ENCODE measurements at places on chromosomes 16 and 17. TPM values are rescaled to one million over a fixed set of nuclear protein-coding genes. Genes with fewer than 3 reads are reported as not detected.

DNA sequence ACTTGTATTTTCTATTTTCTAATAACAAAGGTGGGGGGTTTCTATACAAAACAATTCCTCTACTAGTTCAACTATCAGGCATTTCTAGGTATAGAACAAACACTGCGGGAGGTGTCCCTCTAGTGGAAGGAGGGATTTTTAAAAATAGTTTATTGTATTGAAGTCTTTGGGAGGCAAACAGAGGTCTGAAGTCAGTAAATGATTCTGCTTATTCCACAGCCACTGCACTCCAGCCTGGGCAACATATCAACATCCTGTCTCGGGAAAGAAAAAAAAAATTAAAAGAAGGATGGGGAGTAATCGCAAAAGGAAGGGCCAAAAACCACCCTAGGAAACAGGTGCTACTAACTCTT, 648 bp upstream of the ERCC4 start:
- DNase-seq = peak; percentile 70

EVI2A gene
- total RNA-seq = 0.89 TPM

LRRC75A gene
- total RNA-seq = 0.13 TPM

DNA sequence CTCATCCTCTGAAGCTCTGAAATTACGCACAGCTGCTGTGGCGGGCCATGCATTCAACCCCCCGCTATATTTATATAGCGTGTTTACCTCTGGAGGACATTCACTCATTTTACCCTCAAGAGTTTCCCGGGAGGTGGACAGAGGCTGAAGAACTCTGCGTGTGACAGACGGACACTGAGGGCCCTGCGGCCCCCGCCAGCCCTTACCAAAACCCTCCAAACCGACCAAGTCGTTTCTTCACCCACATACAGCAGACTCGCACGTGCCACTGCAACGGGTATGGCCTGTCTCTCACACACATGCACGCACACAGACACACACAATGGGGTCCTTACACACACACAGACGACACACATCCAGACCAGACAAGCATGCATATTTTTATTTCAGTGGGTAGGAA, 216.4 kb upstream of the FOXF1 start:
- DNase-seq = no peak

DNA sequence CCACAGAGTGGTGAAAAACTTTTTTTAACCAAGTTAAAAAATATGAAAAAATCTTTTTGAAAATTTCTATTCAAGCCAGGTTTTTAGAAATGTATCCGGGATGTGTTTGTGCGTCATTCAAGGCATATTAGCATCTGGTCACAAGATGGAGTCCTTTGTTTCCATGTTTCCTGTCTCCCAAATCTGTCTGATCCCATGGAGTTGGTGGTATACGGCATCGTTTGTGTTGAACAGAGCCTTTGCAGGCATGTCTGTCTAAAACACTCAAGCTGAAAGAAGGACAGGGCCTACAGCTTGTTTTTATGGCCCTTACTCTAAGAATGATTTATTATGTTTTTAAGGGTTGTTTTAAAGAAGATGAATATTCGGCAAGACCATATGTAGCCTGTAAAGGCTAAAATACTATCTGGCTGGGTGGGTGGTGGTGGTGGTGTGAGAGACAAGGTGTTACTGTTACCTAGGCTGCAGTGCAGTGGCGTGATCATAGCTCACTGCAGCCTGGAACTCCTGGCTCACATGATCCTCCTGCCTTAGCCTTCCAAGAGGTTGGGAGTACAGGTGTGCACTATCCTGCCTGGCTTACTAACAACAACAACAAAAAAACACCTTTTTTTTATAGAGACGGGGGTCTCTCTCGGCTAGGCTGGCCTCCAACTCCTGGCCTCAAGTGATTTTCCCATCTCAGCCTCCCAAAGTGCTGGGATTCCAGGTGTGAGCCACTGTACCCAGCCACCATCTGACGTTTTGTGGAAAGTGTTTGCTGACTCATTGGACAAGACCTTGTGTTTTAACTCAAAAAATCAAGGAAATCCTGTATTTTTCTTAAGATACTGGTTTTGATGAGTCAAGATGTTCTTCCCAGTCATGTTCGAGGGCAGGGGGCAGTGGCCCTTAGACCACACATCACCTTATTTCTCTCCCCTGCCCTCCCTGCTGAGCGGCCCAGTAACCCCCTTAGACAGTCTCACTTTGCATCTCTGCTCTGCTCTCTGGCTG, 52.2 kb downstream of the NDE1 start:
- DNase-seq = peak; percentile 41

GRCh38 chr17:71503710-71504465, 616.9 kb upstream of the SOX9 start:
- no peak for DNase-seq

SEC14L1 gene
- 27.4 TPM for total RNA-seq

ZNRF1 gene
- total RNA-seq = 10.4 TPM

Measured in GM23248 (cell line).